ENCODE measurements at places on chromosomes 7 and 10. TPM values are rescaled to one million over a fixed set of nuclear protein-coding genes. Genes with fewer than 3 reads are reported as not detected.

The MKI67 gene
- under 0.01 TPM for total RNA-seq

The PLCE1 gene
- total RNA-seq: 14.1 TPM

DNA sequence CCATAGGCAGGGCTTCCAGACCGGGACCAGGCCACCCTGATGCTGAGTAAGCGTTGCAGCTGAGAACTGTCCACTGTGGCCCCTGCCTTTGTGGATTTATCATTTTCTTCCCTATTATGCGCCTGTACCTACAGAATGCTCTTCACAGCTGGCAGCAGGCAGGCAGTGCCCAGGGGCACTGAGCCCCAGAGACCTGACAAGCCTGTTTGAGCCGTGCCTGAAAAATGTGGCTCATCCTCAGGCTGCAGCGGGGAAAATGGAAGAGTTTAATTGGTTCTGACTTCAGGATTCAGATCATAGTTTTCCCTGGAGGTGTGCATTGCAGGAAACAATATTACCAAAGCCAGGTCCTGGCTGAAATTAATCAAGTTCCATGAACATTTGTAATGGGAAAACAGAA lies 200.2 kb downstream of the ZNF438 start:
- H3K27ac ChIP-seq: peak overlapping the region; percentile 69
- DNase-seq: no peak
- no peak overlapping the region for H3K4me3 ChIP-seq
- no peaks in the 10 kb centered on the region for H3K27me3 ChIP-seq

DNA sequence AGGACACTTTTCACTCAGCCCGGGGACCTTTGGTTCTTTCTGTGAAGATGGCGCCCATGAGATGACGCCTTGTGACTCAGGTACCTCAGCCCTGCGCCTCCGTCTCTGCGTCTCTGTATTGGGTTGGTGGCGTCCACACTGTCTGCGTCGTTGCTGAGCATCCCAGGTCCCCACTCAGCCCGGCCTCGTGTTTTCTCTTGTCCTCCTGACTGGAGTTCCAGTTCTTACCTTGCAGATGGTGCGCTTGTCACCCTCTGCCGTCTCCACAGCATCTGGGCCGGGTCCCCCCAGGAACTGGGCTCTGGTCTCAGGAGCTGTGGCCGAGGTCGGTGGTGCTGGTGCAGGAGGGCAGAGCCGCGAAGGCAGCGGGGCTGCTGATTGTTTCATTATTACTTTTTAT lies 150.4 kb downstream of the WDR37 start:
- H3K27me3 ChIP-seq: no peaks in the 10 kb centered on the region
- H3K4me3 ChIP-seq: no peak overlapping the region
- H3K4me1 ChIP-seq: no peaks in the 10 kb centered on the region
- no peak overlapping the region for H3K27ac ChIP-seq
- H3K36me3 ChIP-seq: no peaks in the 10 kb centered on the region

DNA sequence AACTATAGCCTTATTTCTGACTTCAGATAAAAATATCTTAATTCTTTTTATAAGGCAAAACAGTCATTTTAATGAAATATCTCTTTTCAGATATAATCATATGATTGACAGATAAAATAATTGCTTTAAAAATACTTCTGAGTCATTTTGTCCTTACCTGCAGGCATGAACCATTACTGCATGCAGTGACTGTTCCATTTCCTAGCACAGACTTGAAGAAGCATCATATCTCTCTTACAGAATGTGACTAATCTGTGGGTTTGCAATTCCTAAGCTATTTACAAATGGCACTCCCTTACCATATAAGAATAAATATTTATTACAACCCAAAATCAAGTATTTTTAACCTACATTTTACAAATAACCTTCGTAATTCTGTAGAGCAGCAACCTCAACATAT lies 120.7 kb downstream of the SRPK2 start:
- H3K4me1 ChIP-seq: peaks cover 3% of the 10 kb centered on the region
- no peaks in the 10 kb centered on the region for H3K27me3 ChIP-seq
- no peak for DNase-seq
- H3K27ac ChIP-seq: peak overlapping the region; percentile 89
- H3K36me3 ChIP-seq: no peaks in the 10 kb centered on the region
- peak overlapping the region; percentile 24 for H3K4me3 ChIP-seq

- no peaks in the 10 kb centered on the region for H3K4me1 ChIP-seq
- H3K27ac ChIP-seq: no peak overlapping the region
- H3K36me3 ChIP-seq: no peaks in the 10 kb centered on the region
- H3K27me3 ChIP-seq: no peaks in the 10 kb centered on the region
- DNase-seq: no peak
Observed at GRCh38 chr10:83723080-83723479, 416.2 kb upstream of the GHITM start.

- H3K27ac ChIP-seq: no peak overlapping the region
- no peaks in the 10 kb centered on the region for H3K27me3 ChIP-seq
- no peak for DNase-seq
- H3K4me3 ChIP-seq: no peak overlapping the region
Observed at GRCh38 chr7:11638011-11638774, 193.8 kb downstream of the THSD7A start.

Measured in uterus (tissue), 4 donors.